ENCODE measurements at places on chromosomes 2 and 18.
A peak's percentile ranks its signal among the peaks of the same experiment; 100 is the strongest.

- no peak for DNase-seq
Measured at GRCh38 chr2:98457045-98457696, 12.5 kb downstream of the INPP4A start.

GRCh38 chr2:68386365-68386764 is 21.3 kb downstream of the PLEK start:
- no peak for DNase-seq

GRCh38 chr2:235779444-235779896 is 285.6 kb downstream of the AGAP1 start:
- peak; percentile 43 for DNase-seq

DNA sequence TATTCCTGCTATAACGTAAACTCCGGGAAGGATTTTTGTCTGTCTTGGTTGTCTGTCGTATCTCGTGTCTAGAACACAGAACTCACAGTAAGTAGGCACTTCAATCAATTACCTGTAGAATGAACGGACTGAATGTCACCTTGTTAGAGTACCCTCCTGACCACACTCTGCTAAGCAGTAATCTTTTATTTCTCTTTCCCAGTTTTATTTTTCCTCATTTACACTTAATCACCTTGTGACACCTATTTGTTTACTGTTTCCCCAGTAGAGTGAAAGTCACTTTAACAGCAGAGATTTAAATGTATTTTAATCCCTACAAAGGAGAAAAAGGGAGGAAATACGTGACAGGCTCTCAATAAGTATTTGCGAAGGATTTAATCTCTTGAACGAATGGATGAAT is 514 bp upstream of the EPB41L5 start:
- DNase-seq: no peak

DNA sequence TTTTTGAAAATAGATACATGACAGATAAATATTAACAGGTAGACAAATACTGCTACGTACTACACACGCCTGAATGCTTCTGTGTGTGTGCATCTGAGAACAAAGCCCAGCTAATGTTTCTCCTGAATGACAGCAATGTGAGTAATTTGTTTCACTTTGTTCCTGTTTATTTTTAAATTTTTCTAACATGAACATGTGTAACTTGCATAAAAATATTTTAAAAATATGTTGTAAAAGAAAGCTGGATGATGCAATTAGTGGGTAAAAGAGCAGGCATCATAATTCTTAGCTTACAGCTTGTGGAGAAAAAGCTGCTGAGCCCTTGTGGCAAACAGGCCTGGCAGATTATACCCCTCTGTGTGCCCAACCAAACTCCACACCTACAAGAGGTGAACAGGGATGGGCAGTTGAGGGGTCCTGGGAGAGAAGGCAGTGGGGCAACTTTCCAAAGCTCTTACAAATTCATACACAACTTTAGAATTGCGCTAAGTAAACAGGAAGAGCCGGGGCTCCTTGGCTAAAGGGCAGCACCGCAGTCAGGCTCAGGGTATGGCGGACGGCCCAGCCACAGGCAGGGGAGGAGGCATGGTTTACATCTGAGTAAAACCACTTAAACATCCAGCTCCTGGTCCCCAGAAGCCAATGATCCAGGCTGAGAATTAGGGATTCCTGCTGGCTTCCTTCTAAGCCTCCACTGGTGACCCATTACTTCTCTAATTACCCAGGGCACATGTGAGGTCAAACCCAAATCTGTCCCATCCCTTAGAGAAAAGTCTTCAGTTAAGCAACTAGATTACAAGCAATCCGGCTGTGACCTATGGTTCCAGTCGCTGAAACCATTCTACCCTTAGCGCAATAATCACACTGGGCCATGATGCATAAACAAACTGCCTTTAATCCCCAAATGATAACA is 14.0 kb downstream of the PXDN start:
- DNase-seq: no peak

GRCh38 chr2:127631997-127632581 is 13.9 kb upstream of the GPR17 start:
- no peak for DNase-seq

DNA sequence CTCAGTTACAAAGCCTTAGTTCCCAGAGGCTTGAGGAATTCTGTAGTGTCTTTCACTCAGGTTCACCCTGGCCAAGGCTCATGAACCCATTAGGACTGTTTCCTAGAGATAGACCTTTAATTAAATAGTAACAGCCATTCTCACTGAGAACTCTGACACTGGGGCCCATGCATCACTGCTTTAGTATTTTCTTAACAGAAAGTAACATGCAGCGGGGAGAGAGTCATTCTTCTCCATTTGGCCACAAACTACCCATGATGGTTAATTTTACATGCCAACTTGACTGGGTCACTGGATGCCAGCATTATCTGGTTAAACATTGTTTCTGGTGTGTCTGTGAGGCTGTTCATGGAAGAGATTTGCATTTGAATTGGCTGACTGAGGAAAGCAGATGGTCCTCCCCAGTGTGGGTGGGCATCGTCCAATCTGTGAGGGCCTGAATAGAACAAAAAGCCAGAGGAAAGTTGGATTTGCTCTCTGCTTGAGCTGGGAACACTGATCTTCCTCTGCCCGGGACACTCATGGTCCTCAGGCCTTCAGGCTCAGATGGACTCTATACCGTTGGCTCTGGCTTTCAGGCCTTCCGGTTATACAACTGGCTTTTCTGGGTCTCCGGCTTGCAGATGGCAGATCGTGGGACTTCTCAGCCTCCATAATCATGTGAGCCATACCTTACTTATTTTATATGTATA is 5.6 kb upstream of the CPLX4 start:
- DNase-seq: no peak

- DNase-seq: no peak
Measured at GRCh38 chr2:203492965-203493364, 42.1 kb downstream of the RAPH1 start.

DNA sequence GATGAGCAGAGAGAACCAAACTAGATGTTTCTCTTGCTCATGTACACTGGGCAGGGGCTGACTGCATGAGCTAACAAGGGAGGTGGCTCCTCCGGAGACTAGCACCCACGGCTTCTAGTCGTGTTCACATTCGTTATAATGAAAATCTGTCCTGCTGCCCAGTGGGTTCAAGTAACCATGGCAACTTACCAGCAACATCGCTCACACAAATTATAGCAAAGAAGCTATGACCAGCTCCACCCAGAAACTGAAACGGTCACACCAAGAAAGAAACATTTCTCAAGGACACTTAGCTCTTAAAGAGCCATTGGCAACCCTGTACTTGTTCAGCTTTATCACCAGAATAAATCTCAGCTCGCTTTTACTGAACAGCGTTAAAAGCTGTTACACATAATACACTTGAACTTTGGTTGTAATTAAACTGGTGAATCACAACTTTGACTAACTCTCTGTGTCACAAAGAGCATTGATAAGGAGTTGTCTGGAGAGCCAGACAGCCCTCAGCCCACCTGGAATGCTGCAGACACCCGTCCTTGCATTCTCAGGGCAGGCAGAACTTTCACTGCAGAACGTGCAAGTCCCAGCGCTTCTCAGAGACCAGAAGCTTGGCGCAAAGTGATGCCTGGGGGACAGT is 141.2 kb downstream of the PID1 start:
- no peak for DNase-seq

DNA sequence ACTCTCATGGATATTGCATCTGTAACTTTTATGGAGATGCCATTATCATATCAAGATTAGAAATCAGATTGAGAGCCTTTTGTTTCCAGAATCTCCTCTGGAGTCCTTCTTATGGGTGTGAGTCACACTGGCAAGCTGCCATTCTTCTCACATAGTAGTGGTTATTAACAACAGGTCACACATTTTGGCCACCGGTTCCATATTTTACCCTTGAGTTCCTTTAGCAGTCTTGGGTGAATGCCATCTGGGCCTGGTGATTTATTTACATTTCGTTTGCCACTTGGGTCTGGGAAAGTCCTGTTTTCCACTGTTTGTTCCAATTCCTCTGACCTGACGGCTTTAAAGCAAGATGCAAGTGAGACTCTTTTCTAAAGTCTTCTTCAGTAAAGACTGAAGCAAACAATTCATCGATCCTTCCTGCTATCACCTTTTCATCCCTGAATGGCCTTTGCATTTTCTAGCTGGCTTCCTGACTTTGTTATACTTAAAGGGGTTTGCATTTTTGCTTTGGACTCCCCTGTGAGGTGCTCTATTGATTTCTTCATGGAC is 80.5 kb upstream of the CAVIN2 start:
- no peak for DNase-seq

GRCh38 chr18:77119851-77120491 is 12.6 kb downstream of the MBP start:
- no peak for DNase-seq

- DNase-seq: no peak
Measured at GRCh38 chr18:28855524-28855923, 678.6 kb upstream of the CDH2 start.

- peak; percentile 78 for DNase-seq
Measured at GRCh38 chr18:24014062-24014985, at the start of gene TTC39C. Gene TTC39C, plus strand, starts transcription at chr18:24014754. Its CDS starts 118 bp downstream, at chr18:24014872.

DNA sequence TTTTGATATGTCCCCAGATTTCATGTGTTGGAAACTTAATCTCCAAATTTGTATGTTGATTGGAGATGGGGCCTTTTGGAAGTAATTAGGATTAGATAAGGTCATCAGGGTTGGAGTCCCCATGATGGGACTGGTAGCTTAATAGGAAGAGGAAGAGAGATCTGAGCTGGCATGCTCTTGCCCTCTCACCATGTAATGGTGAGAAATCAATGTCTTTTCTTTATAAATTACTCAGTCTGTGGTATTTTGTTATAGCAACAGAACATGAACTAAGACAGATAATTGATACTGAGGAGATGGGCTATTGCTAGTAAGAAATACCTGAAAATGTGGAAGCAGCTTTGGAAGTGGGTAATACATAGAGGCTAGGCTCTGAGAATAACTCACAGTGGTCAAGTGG is 48.0 kb downstream of the CDC42EP3 start:
- no peak for DNase-seq

- DNase-seq: no peak
Measured at GRCh38 chr2:198973181-198973580, 484.6 kb downstream of the SATB2 start.

GRCh38 chr2:231970461-231970860 is 8.9 kb downstream of the DIS3L2 start:
- no peak for DNase-seq

GRCh38 chr2:100623033-100623715 is 60.4 kb downstream of the PDCL3 start:
- DNase-seq: no peak

DNA sequence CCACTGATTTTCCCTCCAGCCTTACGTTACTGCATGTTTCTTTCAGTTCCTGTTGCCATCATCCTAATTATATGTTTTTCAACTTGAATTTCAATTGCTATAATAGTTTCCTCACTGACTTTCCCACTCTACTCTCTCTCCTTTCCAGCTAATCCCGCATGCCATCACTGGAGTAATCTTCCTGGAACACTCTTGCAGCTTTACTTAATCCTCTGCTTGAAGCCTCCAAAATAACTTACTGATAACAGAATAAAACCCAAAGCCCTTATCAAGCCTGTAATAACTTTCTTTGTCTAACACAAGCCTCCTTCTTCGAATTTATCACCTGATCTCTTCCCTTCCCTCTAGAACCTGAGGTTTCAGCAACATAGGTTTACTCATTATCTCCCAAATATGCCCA is 237.3 kb downstream of the LTBP1 start:
- DNase-seq: no peak

DNA sequence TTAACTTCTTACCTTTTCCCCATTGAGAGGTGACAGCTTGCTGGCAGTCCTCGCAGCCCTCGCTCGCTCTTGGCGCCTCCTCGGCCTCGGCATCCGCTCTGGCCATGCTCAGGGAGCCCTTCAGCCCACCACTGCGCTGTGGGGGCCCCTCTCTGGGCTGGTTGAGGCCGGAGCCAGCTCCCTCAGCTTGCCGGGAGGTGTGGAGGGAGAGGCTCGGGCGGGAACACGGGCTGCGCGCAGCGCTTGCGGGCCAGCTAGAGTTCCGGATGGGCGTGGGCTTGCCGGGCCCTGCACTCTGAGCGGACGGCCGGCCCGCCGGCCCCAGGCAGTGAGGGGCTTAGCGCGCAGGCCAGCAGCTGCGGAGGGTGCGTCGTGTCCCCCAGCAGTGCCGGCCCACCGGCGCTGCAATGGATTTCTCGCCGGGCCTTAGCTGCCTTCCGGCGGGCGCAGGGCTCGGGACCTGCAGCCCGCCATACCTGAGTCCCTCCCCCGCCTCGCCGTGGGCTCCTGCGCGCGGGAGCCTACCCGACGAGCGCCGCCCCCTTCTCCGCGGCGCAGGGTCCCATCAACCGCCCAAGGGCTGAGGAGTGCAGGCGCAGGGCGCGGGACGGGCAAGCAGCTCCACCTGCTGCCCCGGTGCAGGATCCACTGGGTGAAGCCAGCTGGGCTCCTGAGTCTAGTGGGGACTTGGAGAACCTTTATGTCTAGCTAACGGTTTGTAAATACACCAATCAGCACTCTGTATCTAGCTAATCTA is 335.0 kb downstream of the CBLN2 start:
- no peak for DNase-seq

DNA sequence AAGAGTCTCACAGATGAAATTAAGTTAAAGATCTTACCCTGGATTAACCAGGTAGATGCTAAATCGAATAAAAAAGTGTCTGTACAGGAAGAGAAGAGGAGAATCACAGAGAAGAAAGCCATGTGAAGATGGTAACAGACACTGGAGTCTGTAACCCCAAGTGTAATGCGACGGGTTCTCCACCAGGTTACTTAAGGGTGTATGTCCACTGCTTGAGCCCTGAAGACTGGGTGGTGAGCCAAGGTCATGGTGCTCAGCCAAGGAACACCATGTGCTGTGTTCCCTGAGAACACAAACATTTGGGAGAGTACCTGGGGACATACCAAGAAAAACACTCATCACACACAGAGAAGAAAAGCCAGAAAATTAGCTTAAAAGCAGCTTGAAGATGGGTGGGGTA is 8.2 kb upstream of the ACADL start:
- no peak for DNase-seq

DNA sequence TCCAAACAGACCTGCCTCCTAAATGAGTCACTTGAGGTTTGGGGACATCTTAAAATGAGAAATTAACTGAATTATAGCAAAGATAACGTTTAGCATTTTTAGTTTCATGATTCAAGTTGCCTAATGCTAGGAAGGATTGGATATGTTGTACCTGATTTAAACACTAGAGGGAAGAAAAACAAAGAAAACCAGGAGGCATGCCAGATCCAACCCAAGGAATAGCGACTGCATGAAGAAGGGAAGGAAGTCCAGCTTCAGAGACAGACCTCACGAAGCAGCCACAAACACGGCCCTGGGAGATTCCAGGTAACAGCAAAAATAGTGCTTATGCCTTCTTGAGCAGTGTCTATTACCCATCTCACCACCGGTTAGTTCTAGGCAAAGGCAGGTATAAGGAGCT is 499.9 kb upstream of the SPHKAP start:
- DNase-seq: no peak

Data from stimulated activated CD8-positive, alpha-beta memory T cell treated with anti-CD3 and anti-CD28 coated beads, Interleukin-4, amount 100 ng/mL, for 24 hours (primary cell).